AG10803 (cell line): ENCODE measurements at places on chromosomes 2 and 18.
A peak's percentile ranks its signal among the peaks of the same experiment; 100 is the strongest.

DNA sequence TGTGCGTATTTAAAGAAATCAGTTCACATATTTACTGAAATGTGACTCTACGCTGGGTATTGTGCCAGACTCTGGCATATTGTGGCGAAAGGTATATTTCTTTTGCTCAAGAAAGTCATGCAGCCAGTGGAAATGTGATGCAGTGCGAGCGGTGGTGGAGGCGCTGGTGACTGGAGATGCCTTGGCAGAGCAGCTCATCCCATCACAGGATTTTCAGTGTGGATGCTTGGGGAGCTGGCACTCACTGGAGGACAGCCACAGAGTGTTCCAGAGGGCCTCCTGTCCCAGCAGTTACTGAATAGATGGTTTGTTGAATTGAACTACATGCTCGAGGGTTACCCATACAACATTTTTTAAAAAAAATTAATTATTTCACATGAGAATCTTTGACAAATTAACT is 117.6 kb downstream of the ZNF407 start:
- DNase-seq, result no peak

DNA sequence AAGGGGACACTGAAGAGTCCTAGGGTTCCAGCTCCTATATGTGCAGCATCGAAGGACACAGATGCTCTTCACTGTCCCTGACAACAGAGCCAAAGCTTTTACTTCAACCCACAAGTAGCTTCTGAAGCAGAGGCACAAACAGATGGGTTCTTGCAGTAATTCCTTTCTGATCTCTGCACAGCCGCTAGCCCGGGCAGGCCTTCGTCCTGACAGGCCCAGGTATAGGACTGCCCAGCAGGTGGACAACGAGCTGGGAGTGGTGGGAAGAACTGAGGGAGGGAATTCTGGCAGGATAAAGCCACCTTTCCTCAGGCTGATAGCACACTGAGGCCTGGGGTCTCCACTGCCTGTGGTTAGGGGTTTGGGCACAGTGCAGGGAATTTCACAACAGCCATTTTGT is 94.8 kb downstream of the RHOB start:
- no peak for DNase-seq

DNA sequence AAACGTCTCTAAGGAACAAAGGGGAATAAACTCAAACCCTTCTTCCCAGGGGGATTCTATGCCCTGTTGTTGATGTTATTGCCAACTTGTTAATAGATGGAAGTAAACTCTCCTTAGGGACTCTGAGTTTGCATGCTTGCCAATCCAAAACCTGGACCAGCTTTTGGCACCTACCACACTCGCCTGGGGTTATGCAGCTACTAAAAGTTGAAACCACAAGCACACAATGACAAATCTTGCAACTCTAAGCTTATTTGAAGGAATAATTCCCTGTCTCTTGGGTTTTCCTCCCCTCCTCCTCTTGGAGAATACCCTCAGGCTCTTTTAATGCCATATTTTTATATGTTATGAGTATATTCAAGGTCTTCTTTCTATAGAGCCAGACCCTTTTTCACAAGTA is 484.1 kb downstream of the FBXO15 start:
- DNase-seq, result no peak

GRCh38 chr2:57453945-57454344 is 592.7 kb upstream of the VRK2 start:
- no peak for DNase-seq

DNA sequence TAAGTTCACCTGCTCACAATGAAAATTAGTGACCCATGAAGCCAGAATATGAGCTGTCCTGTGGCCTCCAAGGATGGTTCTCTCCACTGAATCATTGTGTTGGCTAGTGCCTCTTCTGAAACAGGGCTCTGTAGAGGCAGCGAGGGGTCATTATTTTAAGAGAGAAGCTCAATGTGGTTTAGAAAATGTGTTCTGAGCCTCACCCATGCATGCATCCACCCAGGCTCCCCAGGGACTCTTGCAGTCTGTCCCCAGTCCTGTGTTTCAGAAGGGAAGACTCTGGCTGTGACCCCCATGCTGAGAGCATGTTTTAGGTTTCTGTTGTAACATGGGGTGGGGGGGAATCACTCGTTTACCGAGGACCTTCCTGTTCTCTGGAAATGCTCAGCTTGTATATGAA is 135.2 kb downstream of the RNF144A start:
- DNase-seq, result no peak

- no peak for DNase-seq
Measured at GRCh38 chr2:162888652-162889051, 50.1 kb upstream of the KCNH7 start.

DNA sequence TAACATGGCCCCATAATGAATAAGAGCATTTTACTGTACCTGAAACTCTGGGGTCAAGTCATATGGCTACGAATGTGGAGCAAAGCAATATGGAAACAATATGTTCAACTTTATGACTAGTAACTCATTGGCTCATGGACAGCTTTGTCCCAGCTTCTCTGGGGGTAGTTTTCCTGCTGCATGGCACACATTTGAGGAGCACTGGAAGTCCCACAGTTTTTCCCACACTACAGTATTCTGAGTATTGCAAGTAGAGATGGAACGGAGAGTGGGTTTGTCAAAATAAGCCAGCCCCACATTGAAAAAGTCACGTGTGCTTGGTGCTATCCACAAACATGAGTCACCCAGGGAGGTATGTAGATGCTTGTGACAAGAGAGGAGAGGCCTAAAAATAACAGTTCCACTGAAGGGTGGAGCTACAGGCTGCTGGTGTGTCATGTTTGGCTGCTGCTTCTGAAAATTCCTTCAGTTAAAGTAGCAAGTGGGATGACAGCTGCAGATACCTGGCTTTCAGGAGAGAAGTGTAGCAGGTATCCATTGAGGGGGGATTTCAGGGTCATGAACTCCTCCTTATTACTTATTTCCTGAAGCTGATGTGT is 48.2 kb upstream of the CTAGE1 start:
- DNase-seq, result peak; percentile 96

DNA sequence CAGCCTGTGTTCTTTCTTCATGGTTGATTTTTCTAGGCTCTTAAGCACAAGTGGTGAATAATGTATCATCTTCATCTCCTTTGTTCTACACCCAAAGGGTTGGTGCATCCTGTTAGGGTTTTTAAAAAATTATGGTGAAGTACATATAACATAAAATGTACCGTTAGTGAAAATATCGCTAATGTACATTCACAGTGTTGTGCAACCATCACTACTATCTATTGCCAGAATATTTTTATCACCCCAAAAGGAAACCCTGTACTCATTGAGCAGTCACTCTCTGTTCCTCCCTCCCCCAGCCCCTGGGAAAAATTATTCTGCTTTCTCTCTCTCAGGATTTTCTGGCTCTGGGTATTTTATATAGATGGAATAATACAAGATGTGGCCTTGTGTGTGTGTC is 98.5 kb downstream of the PRKCE start:
- no peak for DNase-seq

DNA sequence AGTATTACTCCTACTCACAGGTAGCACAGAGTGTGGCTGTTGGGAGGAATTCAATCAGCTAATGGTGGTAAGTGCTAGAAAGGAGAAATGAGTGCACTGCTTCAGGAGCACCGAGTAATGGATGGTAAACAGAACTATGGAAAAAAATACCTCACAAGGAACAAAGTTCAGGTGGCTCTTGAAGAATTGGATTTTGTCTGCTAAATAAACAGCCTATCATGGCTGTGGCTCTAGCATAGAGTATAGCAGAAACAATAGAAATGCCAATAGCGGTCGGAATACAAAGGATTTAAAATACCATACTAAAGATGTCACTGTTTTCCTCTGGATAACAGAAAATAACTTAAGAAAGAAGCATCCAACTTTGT is 482.5 kb downstream of the NUP35 start:
- DNase-seq, result no peak

DNA sequence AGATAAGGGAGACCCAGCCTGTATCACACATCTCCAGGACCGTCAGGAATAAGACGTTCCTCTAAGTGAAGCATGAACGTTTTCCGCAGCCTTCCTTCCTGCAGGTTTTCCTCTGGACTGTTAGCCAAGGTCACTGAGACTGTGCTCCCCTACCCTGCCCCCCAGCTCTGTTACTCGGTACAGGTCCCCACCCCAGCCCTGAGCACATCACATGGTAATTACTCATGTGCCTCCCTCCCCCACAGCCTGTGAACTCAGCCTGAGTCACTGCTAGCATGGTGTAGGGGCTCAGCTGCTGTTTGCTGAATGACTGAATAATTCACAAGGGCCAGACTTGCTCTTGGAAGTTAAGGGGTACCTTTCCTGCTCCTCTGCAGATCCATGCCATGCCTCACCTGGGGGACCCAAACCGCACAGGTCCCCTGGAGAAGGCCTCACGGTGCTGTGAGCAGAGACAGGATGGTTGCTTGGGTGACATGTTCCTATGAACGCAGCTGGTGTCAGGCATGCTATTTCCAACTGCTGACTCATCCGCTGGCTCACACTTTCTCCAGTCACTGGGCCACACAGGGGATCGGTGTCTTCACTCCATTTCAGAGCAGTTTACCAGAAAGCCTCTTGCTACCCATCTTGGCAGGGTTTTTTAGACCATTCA is 88.2 kb downstream of the PLB1 start:
- DNase-seq, result peak; percentile 87

DNA sequence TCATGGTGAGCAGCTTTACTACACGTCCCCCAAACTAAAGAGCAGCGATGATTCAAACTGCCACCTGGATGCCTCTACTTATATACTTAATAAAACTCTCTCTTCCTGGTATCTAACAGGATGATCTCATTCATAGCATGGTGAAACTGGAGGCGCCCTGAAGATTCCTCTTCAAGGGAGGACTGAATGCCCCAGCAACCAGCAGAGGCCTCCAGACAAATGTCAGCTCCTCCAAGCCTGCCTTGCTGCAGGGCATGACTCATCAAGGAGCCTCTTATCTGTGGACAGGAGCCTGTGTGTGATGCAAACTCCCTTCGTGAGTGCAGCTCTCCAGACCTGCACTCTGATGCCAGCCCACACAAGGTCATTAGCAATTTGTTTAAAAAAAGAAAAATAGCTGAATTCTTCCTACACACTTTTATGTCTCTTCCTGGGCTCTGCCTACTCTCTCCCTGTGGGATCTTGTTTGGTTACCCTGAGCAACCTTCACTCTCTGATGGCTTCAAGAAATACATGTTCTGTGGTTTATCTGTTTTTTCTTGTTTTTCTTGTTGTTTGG is 30.2 kb downstream of the LONRF2 start:
- peak; percentile 65 for DNase-seq

GRCh38 chr18:48136827-48137373 is 206.4 kb upstream of the SMAD2 start:
- DNase-seq, result no peak

DNA sequence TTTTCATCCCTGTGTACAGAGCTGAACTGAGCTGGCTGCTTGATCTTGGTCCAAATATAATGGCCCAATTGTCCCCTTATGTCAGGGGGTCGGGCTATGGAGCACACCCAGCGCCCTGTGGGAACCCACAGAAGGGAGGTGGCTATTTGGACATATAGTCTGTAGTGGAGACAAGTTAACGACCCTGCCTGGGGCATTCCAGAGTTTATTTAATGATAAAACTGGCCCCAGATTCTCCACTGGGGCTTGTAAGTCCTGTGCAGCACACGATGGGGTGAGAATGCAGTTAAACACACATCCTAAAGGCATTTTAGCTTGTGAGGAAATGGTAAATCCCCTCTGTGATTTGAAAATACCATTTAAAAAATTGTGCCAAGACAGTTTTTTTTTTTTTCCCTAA is 72.9 kb downstream of the QPCT start:
- DNase-seq, result peak; percentile 84

- DNase-seq, result peak; percentile 39
Measured at GRCh38 chr2:217520356-217521010, 482.3 kb downstream of the TNS1 start.

- no peak for DNase-seq
Measured at GRCh38 chr2:39689876-39690275, 24.2 kb downstream of the TMEM178A start.

DNA sequence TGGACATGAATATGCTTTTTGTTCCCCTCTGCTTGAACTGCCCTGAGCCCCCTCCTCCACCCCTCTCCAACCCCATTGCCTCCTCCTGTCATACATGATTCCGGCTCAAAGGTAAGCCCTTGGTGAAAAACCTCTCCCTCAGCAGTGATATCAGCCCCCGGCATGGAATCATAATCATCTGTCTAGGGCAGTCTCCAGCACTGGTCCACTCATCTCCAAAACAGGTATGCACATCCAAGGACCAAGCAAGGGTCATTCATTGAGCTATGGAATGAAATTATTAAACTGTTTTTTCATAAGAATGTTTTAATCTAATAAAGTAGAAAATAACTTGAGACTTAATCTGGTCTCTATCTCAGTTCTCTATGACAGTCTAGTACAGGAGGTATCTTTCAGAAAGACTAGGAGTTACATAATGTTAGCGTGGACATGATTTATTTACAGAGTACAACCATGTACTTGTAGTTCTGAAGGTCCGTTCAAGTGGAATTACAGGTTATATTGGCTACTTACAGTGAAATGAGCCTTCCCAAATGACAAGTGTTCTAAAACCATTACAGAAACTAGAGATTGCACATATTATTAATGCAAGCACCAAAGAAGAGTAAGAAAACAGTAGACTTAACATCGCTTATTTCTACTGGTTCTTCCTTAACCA is 75.2 kb downstream of the ACVR1 start:
- no peak for DNase-seq

GRCh38 chr2:85390941-85391669 is 19.1 kb downstream of the CAPG start:
- peak; percentile 33 for DNase-seq

DNA sequence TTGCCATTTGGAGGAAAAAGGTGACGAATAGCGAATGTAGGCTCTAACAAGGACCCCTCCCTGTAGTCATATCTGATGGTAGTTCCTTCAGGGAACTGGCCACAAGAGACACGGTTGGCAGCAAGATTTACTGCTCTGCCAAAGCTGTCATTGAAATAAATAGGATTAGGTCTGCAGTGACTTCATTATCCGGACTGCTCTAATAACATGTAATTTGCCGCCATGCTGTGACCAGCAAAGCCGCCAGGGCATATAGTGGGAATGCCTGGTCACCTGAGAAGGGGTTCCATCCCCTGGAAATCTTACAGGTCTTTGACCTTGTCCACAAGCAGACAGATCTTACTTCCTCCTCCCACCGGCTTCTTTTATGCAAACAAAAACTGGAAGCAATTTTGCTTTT is 59.4 kb upstream of the LAPTM4A start:
- no peak for DNase-seq

DNA sequence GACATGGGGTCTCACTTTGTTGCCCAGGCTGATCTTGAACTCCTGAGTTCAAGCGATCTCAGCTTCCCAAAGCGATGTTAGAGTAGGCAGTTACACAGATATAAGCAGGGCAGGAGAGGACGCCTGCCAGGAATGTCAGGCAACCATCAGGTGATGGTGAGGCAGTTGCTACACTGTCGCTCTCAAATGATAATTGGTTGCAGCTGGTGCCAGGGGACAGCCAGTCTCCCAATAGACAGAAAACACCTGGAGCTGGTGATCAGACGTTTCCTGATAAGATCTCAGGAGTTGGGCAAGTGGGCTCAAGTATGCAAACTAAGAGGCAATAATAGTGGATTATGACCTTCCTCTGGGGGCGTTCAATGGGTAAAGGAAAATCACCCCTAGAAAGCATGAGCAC is 163.1 kb upstream of the RGPD4 start:
- DNase-seq, result no peak

GRCh38 chr18:37955201-37955600 is 389.6 kb upstream of the CELF4 start:
- no peak for DNase-seq
